ENCODE measurements at places on chromosomes 2 and 18.

DNA sequence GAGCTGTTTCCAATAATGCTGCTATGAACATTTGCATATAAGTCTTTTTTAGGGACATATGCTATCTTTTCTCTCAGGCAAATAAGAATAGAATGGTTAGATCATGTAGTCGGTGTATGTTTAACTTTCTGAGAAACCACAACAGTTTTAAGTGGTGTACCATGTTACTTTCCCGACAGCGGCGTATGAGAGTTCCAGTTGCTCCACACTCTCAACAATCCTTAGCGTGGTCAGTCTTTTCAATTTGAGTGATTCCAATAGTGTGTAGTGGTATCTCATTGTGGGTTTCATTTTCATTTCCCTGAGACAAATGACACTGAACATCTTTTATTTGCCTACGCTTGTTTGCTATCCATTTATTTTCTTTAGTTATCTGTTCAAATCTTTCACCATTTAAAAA lies 149.5 kb downstream of the ACOXL start:
- DNase-seq: no peak

- no peak for DNase-seq
These were observed 72.3 kb downstream of the MDH1 start for GRCh38 chr2:63661076-63661475.

GRCh38 chr18:62928326-62928725 lies 213.0 kb downstream of the PHLPP1 start:
- DNase-seq: no peak

DNA sequence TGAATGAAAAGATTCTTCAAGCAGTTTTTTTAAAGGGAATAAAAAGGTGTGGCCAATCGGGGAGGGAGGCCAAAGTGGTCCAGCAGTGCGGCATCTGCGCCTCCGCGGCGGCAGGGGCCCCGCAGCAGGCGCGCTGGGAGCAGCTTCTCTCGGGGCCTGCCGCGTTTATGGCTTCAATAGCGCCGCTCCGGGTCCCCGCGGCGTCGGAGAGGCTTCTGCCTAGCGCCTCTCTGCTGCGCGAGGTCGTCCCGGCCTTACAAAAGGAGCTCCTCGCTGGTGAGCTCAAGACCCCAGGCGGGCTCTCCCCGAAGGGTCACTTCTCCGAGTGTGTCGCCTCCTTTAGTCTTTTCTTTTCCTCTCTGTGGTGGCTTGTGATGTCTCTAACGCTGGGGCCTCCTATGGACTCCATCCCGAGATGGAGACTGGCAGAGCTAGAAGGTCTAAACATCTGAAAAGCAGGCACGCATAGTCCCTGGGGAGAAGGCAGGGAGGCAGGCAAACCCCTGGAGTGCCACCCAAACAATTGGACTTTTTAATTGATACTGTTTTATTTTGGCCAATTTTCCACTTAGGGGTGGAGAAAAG lies 67.1 kb downstream of the SUMO1 start:
- no peak for DNase-seq

- no peak for DNase-seq
These were observed 998 bp upstream of the SLC66A3 start for GRCh38 chr2:11154016-11154922.

DNA sequence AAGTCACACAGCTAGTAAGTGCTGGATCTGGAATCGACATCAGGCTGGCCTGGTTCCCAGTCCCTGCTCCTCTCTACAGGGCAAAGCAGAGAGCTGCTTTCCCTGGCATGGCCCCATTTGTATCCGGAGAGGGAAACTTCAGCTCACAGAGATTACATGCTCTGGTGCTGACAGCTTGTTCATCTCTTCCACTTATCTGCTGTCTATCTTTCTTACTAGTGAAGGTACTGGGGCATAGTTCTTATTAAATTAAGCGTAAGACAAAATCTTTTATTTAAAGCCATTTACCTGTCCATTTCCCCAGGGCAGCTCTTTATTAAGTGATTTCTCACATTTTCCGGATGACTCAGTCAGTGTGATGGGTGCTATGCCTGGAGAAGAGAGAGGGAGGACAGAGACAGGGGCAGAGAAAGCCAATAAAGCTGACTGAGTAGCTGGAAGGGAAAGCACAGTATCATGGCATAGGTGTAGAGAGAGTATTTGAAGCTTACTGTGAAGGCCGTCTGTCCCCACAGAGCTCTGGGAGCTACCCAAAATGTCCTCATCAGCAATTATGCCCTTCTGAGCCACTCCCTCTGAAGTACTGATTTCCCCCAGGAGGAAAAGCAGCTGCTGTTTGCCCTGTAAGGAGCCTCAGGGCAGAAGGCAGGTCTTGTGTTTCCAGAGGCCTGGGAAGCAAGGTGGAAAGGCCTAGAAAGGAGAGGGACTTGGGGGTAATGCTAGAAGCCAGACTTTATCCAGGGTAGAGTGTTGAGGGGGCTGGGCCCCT lies 44.1 kb upstream of the EPAS1 start:
- peak; percentile 8 for DNase-seq

GRCh38 chr18:45019469-45019868 lies 338.8 kb downstream of the SETBP1 start:
- DNase-seq: no peak

GRCh38 chr2:189952536-189953109 lies 109.9 kb downstream of the MSTN start:
- DNase-seq: no peak

GRCh38 chr2:226427538-226428307 lies 371.9 kb downstream of the IRS1 start:
- DNase-seq: no peak

DNA sequence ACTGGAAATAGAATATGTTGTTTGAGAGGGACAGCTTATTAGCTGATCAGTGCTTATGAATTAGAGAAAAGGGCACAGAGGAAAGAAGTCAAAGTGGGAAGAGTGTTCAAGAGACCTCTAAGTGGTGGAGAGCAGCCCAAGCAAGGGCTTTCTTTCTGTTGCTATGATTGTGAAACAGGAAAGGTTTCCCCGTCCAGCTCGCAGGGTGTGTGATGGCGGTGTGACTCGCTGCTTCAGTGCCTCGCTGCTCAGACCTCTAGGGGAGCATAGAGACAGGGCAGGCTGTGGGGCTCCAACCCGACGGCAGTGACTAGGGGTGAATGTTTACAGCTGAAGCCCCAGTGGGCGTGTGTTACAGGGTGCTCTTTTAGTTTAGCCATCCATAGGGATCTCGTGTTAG lies 166.5 kb upstream of the COPS8 start:
- no peak for DNase-seq

DNA sequence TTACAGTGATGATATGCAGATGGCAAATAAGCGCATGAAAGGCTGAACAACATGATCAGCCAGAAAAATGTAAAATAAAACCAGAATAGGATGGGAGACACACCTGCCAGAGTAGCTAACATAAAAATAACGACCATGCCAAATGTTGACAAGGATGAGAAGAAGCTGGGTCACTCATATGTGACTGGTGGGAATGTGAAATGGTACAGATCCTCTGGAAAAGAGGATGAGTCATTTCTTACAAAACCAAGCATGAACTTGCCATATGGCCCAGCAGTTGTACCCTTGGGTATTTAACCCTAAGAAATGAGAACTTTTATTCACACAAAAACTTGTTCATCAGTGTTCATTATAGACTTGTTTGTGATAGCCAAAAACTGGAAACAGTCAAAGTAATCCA lies 143.8 kb downstream of the SH3BP4 start:
- no peak for DNase-seq

GRCh38 chr18:60027397-60027796 lies 127.6 kb downstream of the PMAIP1 start:
- no peak for DNase-seq

- no peak for DNase-seq
These were observed 345.5 kb upstream of the CDH19 start for GRCh38 chr18:66949419-66949818.

- DNase-seq: no peak
These were observed 123.3 kb upstream of the CDC42EP3 start for GRCh38 chr2:37794717-37795116.

- no peak for DNase-seq
These were observed 249.5 kb upstream of the KLHL14 start for GRCh38 chr18:33022370-33022769.

GRCh38 chr2:239831001-239831731 lies 194.0 kb downstream of the NDUFA10 start:
- DNase-seq: peak; percentile 9

DNA sequence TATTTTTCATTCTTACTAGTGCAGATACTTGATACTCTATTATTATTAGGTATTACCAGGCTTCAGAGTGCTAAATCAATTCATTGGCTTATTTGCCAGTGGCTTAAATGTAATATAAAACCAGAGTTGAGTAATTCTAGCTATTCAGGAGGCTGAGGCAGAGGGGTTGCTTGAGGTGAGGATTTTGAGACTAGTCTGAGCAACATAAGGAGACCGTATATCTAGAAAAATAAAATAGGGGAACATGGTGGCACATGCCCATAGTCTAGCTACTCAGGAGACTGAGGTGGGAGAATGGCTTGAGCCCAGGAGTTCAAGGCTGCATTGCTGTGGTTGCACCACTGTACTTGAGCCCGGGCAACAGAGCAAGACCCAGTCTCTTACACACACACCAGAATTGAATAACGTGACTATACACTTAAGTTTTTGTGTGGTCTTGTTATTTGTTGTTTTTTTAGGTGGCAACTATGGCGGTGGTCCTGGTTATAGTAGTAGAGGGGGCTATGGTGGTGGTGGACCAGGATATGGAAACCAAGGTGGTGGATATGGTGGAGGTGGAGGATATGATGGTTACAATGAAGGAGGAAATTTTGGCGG lies 4.8 kb downstream of the HNRNPA3 start:
- DNase-seq: no peak

DNA sequence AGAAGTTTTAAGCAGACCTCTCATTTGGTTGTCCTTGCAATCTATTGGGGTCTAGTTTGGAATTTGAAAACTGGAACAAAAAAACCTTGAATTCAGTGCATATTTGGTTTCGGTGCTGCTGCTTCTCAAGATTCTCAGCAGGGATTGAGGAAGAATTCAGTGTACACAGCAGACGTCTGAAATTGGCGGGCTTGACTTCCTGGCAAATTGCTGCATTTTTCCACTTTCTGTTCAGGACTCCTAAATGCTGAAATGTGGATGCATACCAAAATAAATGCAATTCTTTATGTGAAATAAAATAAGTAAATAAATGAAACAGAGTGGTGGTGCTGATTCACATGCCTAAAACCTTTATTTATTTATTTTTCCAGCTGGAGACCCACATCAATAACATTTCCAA lies 332.4 kb upstream of the KYNU start:
- DNase-seq: no peak

- no peak for DNase-seq
These were observed 9.7 kb downstream of the SIGLEC15 start for GRCh38 chr18:45835057-45835636.

- no peak for DNase-seq
These were observed 67.3 kb upstream of the SPOPL start for GRCh38 chr2:138433995-138434951.

DNA sequence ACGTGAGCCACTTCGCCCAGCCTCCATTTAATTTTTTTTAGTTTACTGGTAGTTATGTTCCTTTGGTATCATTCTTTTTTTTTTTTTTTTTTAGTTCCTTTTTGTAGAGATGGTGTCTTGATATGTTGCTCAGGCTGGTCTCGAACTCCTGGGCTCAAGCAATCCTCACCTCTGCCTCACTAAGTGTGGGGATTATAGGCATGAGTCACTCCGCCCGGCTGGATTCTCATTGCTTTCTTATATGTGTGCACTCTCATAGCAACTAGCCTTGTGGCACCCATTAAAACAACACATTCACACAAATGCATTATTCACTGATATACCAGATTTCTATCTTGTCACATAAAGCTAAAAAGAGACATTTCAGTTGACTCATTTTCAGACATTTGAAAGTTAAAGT lies 4.2 kb downstream of the TTC27 start:
- no peak for DNase-seq

DNA sequence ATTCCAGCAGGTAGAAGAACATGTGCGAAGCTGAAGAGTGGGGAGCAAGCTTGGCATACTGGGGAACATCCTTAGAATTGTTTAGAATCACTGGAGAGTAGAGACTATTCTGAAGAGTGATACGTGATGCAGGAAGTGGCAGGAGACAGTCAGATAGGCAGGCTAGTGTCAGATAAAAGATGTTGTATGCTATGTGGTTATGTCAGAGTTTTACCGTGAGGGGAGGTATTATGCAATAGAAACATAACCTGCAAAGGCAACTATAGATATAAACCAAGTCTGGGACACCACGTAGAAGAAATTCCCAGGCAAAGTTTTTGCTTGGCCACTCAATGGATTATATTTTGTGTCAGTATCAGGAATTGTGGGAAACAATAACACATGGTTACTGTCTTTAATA lies 62.0 kb upstream of the ZSWIM2 start:
- DNase-seq: no peak

DNA sequence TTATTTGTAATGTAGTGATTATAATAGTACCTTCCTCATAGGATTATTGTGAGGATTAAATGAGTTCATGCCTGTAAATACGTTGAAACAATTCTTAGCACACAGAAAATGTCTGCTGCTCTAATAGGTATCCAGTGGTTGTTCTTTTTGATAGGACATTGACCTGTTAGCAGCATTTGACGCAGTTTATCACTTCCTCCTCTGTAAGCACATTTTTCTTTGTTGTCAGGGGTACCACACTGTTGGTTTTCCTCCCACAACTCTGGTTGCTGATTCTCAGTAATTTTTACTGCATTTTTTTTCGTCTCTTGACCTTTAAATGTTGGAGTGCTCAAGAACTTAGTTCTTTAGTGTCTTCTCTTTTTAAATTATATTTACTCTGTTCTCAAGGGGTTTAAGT lies 15.4 kb downstream of the PPM1B start:
- peak; percentile 57 for DNase-seq

DNA sequence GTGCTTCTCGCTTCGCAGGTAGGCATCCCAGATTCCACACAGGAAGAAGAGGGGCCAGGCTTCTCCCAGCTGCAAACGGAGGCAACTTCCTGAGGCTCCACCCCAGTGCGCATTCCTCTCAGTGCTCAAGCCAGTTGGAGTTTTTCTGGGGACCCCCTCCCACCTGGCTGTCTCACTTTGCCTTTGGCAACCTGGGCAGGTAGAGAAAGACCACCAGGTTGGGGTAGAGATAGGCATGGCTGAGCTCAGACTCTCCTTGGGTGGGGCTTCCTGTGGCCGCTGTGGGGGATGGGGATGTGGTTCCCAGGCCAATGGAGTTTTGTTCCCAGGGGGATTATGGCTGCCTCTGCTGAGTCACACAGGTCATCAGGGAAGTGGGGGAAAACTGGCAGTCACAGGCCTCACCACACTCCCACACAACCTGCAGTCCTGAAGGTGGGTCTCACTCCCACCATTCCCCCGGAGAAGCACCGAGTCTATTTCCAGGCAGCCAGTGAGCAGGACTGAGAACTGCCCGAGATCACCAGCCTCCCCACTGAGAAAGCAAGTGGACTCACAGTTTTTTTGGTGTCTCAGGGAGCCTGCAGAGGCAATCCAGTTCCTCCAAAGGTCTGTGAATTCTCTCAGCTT lies 38.1 kb downstream of the SLC39A10 start:
- DNase-seq: no peak

GRCh38 chr2:210475706-210476105 lies 853 bp downstream of the LANCL1 start:
- no peak for DNase-seq

All from activated CD8-positive, alpha-beta T cell treated with anti-CD3 and anti-CD28 coated beads, Interleukin-2, amount 10 ng/mL, durations not matched to agents 7 days and 5 days (primary cell).